ENCODE measurements at places on chromosomes 5 and 9. TPM values are rescaled to one million over a fixed set of nuclear protein-coding genes. Genes with fewer than 3 reads are reported as not detected.
A peak's percentile ranks its signal among the peaks of the same experiment; 100 is the strongest.

The GADD45G gene
- total RNA-seq = 24.3 TPM

The ERGIC1 gene
- total RNA-seq = 86.6 TPM

The PCDHA9 gene
- total RNA-seq = 1.5 TPM

The FRRS1L gene
- total RNA-seq = 2.0 TPM

The OR2V2 gene
- not detected for total RNA-seq

The F2R gene
- 39.4 TPM for total RNA-seq

DNA sequence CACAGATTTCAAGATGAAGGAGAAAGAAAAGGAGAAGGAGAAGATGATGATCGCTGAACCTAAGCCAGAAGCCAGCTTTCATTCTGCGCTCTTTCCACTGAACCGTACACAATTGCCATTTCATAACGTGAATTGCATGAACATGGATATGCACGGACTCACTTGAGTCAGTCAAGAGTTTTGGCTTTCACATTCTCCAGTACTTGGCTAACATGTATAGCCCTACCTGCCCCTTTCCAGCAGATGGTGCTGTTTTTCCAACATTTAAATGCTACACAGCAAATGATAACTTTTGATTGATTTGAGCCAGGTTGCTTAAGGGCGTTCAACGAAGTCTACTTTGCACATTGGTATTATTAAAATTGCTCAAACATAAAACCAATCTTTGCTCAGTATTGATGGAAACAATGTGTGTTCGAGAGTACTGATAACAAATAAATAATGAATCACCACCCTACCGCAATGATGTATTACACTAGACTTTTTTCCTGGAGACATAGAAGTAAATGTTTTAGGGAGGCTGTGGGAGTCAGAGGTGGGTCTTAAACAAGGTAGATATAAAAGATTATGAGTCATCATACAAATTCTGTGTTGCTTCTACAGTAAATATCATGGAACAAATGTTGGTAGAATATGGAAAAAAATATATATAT lies 196.4 kb downstream of the TRPM3 start:
- peak; percentile 42 for DNase-seq
- peak overlapping the region; percentile 22 for H3K27ac ChIP-seq

GRCh38 chr9:121645003-121645402 lies 6.4 kb upstream of the DAB2IP start:
- no peaks in the 10 kb centered on the region for H3K36me3 ChIP-seq
- no peaks in the 10 kb centered on the region for H3K27me3 ChIP-seq
- H3K27ac ChIP-seq = no peak overlapping the region
- DNase-seq = no peak
- no peaks in the 10 kb centered on the region for H3K4me1 ChIP-seq

GRCh38 chr9:110543631-110544051 lies 35.9 kb downstream of the SVEP1 start:
- H3K27me3 ChIP-seq = no peaks in the 10 kb centered on the region
- H3K27ac ChIP-seq = peak overlapping the region; percentile 62
- no peak overlapping the region for H3K4me3 ChIP-seq
- DNase-seq = no peak

The DPYSL3 gene
- total RNA-seq = 73.1 TPM

DNA sequence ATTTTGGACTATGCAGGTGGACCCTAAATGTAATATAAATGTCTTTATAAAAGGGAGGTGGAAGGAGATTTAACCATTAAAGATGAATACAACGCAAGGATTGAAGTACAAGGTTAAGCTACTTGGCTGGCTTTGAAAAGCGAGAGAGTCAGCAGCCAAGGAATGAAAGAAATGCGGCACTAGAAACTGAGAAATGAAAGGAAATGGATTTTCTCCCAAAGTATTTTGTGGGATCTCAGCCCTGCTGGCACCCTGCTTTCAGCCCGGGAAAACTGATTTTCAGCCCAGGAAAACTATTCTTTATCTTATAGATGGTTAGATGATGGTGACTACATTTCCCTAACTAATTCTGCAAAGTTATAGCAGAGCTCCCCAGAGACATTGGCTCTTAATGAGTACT lies 1349.6 kb upstream of the C9orf72 start:
- H3K27me3 ChIP-seq = no peaks in the 10 kb centered on the region
- peak overlapping the region; percentile 35 for H3K4me3 ChIP-seq
- H3K27ac ChIP-seq = no peak overlapping the region

DNA sequence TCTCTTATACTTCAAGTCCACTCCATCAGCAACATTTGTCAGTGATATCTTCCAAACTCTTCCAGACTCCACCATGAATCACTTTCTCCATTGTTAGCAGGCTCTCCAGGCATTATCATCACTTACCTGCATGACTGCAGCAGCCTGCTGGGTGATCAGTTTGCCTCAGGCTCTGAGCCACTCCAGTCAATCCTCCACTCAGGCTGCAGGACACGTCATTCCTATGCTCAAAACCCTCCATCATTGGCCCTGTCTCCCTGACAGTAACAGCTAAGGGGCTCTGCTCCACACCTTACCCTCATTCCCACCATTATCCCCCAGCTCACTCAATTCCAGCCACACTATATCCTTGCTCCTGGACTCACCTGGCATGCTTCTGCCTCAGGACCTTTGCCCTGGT lies 10.7 kb downstream of the DIRAS2 start:
- no peak for DNase-seq
- no peaks in the 10 kb centered on the region for H3K27me3 ChIP-seq
- no peaks in the 10 kb centered on the region for H3K4me1 ChIP-seq
- no peaks in the 10 kb centered on the region for H3K36me3 ChIP-seq
- H3K27ac ChIP-seq = no peak overlapping the region
- H3K4me3 ChIP-seq = no peak overlapping the region

- no peak for DNase-seq
- H3K4me3 ChIP-seq = no peak overlapping the region
- no peaks in the 10 kb centered on the region for H3K36me3 ChIP-seq
These were observed 211.6 kb downstream of the SPOCK1 start for GRCh38 chr5:137287569-137287968.
